ENCODE measurements at places on chromosomes 7 and 10.

DNA sequence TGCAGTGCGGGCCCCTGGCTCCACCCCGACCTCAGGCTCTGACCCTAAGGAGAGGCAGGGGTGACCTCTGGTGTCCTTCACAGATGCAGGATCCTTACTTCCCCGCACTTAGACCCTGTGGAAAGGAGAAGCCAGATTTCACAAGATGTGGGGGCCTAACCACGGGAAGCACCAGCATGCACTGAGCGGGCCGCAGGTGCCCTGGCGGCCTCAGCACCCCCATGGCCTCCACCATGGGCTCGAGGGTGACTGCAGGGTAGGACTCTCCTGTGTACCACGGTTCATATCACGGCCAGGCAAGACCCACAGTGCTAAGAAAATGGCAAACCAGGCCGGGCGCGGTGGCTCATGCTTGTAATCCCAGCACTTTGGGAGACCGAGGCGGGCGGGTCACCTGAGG, 410.0 kb upstream of the FOXK1 start:
- DNase-seq: no peak

DNA sequence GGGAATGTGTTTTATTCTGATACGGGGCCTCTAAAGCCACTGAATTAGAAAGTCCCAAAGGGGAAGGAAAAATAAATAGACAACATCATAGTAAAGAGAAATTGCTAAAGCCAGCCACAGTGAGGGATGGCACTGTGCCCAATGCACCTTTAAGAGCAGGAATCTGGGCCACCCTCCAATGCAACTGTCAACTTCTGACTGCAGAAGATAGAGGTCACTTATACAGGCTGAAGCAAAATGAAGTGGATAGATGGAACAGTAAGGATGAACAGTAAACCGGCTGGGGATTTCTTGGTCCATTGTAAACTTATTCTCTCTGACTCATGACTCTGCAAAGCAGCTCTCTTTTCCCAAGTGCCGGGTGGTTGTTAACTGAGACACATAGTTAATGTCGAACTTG, 54.0 kb upstream of the KCNIP2 start:
- DNase-seq: no peak

DNA sequence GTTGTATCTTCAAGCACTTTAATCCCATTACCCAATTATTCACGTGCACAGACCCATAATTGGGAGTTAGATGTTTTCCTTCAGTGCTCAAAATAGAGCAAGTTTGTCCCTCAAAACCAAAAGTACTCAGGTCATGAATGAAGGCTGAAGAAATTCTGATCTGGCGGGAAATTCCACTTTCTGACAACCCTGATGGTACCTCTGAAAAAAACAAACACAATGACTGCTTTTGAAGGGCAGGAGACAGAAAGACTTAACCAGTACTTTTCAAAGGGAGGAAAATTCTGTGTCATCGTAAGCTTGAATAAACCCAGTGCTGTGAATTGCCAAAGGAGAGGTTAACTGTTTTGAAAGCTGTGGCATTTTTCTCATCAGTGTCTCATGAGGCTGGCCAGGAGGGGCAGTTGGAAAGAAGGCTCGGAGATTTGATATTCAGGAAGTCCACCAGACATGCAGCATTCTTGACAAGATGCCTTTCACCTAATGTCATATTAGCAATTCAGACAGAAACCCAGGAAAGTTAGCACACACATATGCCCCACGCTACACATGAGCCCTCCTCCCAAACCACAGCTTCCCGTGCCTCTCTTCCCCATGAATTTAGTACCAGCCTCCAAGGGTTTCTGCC, 347.0 kb downstream of the KCNMA1 start:
- DNase-seq: no peak

DNA sequence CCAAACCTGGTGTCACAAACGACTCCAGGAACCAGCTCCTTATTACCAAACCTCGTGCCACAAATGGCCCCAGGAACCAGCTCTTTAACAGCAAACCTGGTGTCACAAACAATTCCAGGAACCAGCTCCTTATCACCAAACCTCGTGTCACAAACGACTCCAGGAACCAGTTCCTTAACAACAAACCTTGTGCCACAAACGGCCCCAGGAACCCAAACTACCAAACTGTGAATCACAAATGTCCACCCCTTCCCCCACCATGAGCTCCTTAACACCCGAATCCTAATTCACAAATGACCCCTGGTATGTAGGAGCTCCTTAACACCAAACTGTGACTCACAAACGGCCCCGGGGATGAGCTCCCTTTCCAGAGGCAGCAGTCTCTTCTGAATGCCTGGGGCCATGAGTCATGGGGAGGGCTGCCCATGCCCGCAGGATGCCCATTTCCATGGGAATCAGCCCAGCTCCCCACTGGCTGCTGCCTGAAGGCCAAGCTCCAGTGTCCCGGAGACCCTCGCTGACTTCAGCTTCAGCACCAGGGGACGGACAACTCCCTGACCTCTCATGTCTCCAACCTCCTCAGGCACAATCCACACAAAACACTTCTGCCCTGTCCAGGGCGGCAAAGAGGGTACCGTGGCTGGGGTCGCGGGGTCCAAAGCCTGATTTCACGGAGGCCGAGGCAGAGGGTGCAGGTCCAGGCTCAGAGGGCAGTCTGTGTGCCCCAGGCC, 213.1 kb downstream of the ELFN1 start:
- no peak for DNase-seq

GRCh38 chr7:52482076-52482475, 553.4 kb upstream of the POM121L12 start:
- DNase-seq: no peak

- no peak for DNase-seq
These were observed 23.8 kb upstream of the C7orf33 start for GRCh38 chr7:148566736-148567135.
